ENCODE measurements at places on chromosomes 3 and 15.

DNA sequence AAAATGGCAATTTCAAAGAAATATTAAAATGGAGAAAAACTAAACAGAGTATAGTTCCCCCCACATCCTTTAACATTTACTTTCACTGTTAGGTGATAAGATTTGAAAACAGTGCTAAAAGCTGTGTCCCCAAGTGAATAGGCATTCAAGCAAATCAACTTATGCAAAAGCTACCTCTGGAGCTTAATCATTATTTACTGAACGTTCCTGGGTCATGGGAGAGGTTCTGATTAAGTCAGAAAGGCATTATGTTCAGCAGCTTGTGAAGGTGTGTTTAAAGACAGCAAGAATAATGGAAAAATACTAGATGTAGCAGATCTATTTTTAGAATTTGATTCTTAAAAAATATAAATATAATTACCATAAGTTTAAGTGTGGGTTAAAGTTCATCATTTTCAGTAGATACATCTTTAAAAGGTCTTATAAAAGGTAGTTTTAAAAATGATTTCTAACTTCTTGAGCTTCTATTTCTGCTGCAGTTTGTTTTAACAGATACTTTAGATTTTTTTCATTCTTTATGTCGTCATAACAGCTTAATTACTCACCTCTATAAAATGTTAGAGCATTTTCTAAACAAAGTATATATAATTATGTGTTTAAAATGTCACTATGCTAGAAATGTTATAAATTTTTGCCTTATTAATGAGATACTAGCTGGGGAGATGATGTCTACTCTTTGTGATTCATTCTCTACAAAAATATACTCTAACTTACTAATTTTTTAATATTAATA is 127.9 kb downstream of the MITF start:
- no peak for DNase-seq

DNA sequence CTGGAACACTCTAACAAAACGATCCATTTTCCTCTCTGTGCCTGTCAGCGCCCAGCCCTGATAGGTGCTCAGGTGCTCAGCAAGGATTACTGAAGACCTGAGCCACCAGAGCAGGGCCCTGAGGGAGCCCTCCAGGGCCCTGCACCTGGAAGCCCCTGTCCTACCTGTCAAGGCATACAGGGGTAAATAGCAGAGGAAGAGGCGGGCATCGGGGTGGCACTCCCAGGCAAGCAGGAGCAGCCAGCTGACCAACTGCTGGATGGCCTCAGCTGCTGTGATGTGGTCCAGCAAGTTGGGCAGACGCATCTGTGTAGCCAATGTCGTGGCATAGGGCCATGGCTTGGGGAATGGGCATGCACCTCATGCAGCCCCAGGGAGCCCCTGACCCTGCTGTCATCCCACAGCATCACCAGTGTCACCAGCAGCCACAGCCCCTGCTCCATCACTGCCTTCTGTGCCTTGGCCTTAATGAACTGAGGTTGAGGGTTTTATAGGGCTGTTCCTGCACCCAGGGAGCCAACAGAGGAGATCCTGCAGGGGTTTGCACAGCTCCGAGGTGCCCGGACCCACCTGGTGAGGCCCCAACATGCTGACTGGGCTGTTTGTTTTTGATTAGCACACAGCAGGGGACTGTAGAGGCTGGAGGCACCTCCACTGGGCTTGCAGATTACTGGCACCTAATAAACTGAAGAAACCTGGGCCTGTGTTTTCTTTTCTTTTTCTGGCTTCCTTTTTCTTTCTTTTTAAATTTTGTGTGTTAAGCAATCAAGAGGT is 7.9 kb upstream of the WDR6 start:
- DNase-seq = no peak

DNA sequence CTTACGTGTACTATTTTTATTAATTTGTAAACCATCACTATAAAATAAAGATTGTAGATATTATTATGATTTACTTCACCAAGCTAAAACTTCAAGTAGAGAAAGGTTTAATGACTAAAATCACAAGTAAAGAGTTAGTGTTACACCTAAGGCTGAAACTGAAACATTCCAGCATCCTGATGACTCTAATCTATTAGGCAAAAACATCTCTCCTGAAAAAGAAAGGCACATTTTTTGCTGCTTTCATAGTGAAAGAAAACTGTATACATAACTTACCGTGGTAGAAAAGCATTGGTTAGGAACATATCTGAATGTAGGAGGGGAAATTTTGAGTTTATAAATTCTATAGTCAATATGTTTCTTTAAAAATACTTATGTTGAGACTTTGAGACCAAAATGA is 35.4 kb downstream of the CCDC191 start:
- DNase-seq = no peak

GRCh38 chr3:175272392-175272791 is 413.3 kb downstream of the NAALADL2 start:
- DNase-seq = no peak

- DNase-seq = peak; percentile 39
These were observed 428.8 kb upstream of the C2CD4B start for GRCh38 chr15:62593681-62594399.

- no peak for DNase-seq
These were observed 540.9 kb downstream of the MAGI1 start for GRCh38 chr3:65497846-65498245.

GRCh38 chr3:64693031-64693430 is 5.2 kb upstream of the ADAMTS9 start:
- DNase-seq = no peak

GRCh38 chr15:78830514-78831228 is 19.4 kb upstream of the ADAMTS7 start:
- DNase-seq = no peak

All from HFF-Myc (cell line).